Activated CD8-positive, alpha-beta memory T cell treated with anti-CD3 and anti-CD28 coated beads, Interleukin-2, amount 50 U/mL, for 48 hours (primary cell): ENCODE measurements at places on chromosomes 11 and 22.

GRCh38 chr11:132222345-132222744 is 851.9 kb downstream of the NTM start:
- no peak for DNase-seq

DNA sequence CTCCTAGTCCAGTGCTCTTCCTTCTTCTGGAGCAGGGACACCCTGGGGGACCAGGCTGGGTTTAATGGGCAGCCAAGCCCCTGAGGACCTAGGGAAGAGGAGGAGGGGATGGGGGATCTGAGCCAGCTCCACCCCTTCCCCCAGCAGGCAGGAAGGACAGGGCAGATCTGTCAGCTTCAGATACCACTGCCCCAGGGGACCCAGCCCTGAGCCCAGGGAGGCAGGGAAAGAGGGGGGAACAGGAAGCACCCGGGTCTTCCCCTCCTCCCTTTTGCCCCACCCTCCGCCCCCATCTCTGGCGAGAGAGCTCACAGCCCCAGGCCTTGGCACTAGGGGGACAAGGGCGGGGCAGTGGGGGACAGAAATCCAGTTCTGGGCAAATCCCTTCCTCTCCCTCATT is 11.7 kb upstream of the SOX10 start:
- no peak for DNase-seq

- no peak for DNase-seq
These were observed 232.8 kb upstream of the UBASH3B start for GRCh38 chr11:122422682-122423081.

GRCh38 chr11:34203377-34203871 is 98.0 kb downstream of the NAT10 start:
- no peak for DNase-seq

- no peak for DNase-seq
These were observed 32.6 kb downstream of the NFAM1 start for GRCh38 chr22:42399315-42400271.

DNA sequence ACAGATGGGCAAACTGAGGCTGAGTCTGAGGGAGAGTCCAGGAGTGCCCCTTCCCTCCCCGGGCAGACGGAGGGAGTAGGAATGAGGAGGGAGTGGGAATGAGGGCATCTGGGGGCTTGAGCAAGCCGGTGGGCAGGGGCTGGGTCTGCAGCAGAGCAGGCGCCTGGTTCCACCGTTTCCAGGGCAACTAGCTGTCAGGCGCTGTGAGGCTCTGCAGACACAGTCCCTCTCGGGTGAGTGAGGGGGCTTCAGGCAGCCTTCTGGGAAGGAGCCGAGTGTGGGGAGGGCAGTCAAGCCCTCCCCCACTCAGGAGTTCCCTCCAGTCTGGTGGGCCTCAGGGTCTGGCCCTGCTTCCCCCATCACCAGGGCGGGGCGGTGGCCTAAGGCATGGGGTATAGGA is 19.0 kb downstream of the TMEM258 start:
- DNase-seq, result no peak

DNA sequence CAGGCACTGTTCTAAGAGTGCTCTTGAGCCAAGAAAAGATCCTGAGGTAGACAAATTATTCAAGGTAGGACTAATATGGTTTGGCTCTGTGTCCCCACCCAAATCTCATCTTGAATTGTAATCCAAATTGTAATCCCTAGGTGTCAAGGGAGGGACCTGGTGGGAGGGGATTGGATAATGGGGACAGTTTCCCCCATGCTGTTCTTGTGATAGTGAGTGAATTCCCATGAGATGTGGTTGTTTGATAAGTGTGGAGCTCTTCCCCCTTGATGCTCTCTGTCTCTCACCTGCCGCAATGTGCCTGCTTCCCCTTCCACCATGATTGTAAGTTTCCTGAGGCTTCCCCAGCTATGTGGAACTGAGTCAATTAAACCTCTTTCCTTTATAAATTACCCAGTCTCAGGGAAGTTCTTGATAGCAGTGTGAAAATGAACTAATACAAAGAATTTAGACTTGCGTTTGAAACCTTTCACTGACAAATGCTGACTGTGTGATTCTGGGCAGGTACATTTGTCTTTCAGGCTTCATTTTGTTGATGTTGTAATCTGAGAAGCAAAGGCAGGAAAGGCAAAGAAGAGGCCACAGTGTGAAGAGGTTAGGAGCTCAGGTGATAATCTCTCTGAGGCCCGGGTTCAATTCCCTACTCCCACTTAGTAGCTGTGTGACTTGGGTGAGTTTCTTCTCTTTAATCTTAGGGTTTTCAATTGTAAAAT is 115.8 kb upstream of the PAX6 start:
- no peak for DNase-seq

DNA sequence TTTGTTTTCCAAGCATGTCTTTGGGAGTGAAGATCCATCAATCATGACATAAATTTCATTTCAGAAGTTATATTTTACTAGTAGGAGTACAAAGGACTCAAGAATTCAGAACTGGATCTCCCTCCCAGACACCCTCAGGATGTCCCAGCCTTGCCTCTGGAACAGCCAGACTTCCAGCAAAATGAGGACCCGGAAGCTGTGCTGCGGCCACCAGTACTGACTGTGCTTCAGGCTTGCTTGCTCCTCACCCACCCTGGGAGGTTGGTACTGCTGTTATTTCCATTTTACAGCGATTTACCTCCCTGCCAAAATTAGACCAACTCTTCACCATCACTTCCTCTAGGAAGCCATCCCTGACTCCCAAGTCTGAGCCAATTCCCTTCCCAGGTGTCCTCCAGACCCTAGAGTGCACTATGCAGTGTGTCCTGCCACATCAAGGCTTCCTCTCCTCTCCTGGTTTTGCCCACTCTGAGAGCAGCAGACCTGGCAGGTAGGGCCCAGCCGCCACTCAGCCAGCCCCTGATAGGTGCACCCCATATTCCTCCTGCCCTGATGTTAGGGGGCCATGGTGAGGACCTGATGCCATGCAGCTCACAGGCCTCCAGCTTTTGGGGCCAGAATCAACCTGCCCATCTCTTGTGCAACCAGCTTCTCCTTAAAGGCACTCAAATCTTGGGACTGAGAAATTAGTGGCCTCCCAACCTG is 47.3 kb upstream of the WNT7B start:
- no peak for DNase-seq

DNA sequence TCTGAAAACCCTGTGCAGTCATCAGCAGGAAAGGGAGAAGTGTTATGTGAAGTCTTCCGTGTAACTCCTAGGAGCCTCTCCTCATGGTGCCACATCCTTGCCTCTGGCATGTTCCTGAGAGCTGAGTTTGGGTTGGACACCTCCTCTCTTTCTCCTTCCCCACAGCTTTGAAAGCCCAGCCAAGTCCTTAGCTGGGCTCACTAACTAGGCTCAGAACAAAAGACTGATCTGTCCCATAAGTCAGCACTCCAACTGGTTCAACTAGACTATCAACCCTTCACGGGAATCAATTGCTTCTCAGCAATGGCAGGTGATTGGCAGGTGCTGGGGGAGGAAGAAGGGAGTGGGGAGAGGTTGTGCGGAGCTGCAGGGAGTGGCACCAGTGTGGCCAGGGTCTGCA is 509.9 kb upstream of the B3GAT1 start:
- no peak for DNase-seq

GRCh38 chr22:37302674-37303555 is 20.6 kb downstream of the CYTH4 start:
- DNase-seq, result no peak

DNA sequence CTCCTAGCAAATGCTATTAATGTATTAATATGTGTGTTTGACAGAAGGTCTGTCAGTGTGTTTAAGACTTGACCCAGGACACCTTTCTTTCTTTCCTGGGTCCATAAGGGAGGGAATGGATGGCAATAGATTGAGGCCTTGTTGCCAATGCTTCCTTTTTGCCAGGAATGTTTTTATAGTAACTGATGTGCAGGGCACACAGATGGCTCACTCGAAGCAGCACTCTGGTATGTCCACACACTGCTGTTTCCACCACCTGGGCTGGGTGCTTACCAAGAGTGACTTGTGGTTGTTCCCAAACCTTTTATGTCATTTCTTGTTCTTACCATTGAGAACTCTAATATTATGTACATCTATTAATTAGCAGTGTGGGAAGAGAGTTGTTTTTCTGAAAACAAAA is 396.9 kb upstream of the SYN3 start:
- DNase-seq, result no peak

DNA sequence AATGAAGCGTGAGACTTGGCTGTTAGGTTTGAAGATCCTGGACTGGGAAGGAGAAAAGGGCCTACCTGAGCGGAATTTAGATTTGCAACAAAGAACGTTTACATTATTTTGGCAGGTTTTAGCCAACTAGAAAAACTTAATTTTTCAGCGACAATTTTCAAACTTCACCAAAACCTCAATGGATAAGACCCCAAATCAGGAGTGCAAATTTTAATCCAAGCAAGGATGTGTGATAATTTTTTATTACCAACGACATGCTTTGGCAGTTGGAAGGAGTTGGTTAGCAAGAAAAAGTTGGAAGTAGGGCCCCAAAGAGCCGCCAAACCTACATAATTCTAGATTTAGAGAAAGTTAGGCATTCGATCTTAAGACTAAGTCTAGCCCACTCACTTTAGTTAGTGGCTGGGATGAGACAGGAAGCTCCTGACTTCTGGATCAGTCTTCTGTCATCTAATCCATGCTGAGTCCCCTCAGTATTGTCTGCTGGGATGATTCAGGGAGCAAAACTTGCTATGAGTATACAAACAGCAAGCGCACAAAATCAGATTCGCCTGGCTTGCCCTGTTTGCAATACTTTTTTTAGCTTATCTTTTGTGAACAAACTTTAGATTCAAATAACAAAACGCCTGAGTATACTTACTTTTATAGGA is 787 bp upstream of the RDX start:
- no peak for DNase-seq

- DNase-seq, result no peak
These were observed 30.3 kb upstream of the NAP1L4 start for GRCh38 chr11:3022300-3022967.

GRCh38 chr11:100861212-100861611 is 174.1 kb downstream of the ARHGAP42 start:
- DNase-seq, result no peak

DNA sequence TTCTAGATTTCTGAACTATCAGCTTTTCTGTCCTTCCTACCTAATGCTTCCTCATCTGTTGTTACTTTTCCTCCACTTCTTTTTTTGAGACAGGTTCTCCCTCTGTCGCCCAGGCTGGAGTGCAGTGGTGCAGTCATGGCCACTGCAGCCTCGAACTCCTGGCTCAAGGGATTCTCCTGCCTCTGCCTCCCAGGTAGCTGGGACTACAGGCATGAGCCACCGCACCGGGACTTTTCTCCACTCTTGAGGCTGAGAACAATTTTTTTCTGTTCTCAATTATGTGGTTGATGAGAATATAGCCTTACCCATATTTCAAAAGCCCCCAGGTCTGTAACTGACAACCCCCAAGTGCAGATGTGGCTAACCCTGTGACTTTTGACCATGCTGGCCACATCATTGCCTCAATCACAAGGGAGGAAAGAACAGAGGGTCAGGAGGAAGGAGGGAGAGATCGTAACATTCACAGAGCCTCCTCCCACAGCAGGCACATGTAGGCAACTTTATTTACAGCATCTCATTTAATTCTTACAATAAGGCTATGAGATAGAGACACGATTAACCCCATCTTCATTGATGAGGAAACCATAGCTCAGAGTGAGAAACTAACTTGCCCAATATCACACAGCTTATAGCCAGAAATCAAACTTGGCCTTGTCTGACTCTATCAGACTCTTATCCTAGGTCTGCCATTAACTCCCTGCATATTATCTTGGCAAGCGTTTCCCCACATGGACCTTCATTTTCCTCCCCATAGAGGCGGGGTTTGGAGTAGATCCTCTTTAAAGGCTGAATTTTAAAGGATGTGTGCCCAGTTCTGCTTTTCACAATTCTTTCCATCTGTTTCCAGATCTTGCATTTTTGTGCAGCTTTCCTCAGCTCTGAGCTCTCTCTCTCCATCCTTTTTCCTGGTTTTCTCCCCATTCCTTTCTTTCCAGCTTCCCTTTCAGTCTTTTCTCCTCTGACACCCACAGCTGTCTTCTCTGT is 9.6 kb downstream of the POU2F3 start:
- no peak for DNase-seq

DNA sequence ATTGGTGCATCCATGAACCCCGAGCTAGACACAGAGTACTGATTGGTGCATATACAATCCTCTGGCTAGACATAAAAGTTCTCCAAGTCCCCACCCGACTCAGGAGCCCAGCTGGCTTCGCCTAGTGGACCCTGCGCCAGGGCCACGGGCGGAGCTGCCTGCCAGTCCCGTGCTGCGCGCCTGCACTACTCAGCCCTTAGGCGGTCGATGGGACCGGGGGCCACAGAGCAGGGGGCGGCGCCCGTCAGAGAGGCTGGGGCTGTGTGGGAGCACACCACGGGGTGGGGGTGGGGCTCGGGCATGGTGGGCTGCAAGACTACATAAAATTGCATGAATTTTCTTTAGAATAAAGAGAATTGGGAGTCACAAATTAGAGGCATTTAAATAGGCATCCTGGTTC is 248.6 kb downstream of the TMEM135 start:
- no peak for DNase-seq

GRCh38 chr11:108197351-108197750 is 25.1 kb downstream of the NPAT start:
- DNase-seq, result no peak

DNA sequence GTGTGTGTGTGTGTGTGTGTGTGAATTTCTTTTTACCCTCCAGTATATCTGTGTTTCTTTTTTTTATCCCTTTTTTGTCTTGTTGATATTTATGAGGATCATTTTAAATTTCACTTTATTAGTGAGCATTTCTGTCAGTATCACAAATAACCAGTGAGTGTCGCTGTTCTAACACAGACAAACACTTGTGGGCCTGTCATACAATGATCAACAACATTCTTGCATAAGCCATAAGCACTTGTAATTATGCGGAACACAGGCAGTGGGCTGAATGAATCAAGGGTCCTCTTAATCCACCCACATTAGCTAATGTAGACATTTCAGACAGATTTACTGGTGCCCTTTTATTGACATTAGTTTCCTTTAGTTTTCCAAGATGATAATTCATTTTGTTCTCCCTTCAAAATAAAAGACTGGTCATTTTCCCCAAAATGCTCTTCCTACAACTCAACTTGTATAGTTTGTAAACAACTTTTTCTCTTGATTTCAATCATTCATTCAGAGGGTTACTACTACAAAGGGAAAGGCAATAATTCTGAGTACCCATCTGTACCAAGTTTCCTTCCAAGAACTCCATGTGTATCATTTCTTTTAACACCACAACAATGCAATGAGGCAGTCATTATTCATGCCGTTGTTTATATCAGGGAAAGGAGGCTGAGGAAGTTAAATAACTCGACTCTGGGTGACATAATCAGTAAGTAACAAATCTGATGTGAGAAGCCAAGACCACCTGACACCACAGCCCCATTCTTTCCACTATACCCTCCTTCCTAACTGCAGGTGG is 34.5 kb upstream of the ANO3 start:
- DNase-seq, result no peak

- DNase-seq, result no peak
These were observed 62.6 kb downstream of the EFCAB6 start for GRCh38 chr22:43749473-43749872.
